ENCODE measurements at places on chromosomes 4 and X.

GRCh38 chr4:161555689-161556660, 607.8 kb downstream of the FSTL5 start:
- DNase-seq, result no peak

GRCh38 chr4:37762991-37763368, 63.5 kb upstream of the PGM2 start:
- no peak for DNase-seq

- no peak for DNase-seq
Observed at GRCh38 chr4:32180086-32180485, 1459.9 kb downstream of the PCDH7 start.

- DNase-seq, result no peak
Observed at GRCh38 chrX:41335958-41336331, 2.0 kb downstream of the DDX3X start.

- DNase-seq, result no peak
Observed at GRCh38 chr4:133869486-133869885, 332.1 kb downstream of the PABPC4L start.

DNA sequence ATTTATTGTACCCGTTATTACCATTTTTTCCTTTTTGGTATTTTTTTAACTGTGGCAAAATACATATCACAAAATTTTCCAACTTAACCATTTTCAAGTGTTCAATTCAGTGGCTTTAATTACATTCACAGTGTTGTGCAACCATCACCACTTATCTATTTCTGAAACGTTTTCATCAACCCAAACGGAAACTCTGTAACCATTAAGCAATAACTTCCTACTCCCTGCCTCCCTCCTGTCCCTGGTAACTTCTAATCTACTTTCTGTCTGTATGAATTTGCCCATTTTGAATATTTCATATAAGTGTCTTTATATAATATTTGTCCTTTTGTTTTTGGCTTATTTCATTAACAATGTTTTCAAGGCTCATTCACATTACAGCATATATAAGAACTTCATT, 57.4 kb upstream of the MSN start:
- DNase-seq, result no peak

DNA sequence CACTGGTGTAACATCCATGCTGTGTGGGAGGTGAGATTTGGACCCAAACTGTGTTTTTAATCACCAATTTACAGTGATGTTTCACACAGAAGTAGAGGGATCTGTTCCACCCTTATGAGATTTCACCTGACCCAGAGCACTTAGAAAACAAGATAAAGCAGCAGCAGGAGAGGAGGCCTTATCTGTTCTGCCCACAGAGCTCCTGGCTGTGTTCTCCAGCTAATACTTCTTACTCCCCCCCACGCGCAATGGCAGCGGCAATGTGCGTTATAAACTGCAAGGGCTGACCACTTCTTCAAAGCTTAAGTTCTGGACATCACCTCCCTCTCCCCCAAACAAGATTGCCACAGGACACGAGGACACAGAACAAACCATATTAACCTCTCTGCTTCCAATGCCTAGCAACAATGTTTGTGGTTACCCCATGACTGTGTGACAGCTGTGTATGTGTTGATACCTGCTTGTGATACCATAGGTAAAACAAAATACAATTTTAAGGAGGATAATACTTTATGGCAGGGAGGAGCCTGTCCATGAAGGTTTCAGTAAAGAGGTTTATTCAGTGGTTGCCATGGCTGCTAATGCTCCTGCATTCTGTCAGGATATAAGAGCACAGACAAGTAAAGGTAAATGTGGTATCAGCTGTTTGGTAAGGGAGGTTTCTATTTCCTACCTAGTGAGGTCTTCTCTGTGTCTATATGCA, 210.0 kb downstream of the SOWAHB start:
- no peak for DNase-seq

- no peak for DNase-seq
Observed at GRCh38 chr4:53981567-53981966, 82.8 kb downstream of the CHIC2 start.

GRCh38 chrX:10457092-10457491, 163.3 kb downstream of the MID1 start:
- DNase-seq, result no peak

DNA sequence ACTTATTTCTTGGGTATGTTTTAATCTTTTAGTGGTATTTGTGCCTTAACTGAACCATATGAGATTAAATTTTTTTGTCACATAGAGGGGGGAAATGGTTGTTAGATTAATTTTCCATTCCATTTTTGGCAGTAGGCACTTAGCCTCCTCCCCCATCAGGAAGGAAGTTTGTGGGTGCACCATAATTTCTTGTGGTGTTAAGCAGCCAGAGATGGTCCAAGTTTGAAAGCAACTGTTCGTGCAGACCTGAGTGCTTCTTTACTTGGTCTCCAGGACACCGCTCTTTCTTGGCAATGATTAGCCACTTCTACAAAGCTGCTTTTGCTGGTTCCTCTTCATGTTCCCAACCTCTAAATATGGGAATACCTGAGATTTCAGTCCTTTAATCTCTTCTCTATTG, 92.7 kb upstream of the RPL34 start:
- DNase-seq, result no peak

GRCh38 chr4:176313596-176314336, 6.0 kb upstream of the SPCS3 start:
- no peak for DNase-seq

GRCh38 chr4:112492321-112492720, 23.7 kb downstream of the NEUROG2 start:
- DNase-seq, result no peak

DNA sequence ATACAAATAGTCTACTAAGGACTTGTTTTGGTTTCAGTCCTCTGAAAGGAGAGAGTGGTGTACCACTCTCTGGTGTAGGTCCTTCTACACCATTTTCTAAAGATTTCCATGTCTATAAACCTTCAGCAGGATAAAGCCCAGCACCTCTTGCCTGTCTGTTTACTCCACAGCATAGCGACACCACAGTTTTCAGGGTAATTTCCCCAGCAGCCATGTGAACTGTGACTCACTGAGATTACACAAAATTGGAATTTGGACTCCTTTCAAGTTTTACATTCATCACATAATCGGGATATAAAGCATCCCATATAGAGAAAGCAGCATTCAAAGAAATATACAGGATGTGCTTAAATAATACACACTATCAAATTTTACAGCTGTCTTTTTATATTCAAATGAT, 229.6 kb downstream of the PRDM5 start:
- DNase-seq, result peak; percentile 75

DNA sequence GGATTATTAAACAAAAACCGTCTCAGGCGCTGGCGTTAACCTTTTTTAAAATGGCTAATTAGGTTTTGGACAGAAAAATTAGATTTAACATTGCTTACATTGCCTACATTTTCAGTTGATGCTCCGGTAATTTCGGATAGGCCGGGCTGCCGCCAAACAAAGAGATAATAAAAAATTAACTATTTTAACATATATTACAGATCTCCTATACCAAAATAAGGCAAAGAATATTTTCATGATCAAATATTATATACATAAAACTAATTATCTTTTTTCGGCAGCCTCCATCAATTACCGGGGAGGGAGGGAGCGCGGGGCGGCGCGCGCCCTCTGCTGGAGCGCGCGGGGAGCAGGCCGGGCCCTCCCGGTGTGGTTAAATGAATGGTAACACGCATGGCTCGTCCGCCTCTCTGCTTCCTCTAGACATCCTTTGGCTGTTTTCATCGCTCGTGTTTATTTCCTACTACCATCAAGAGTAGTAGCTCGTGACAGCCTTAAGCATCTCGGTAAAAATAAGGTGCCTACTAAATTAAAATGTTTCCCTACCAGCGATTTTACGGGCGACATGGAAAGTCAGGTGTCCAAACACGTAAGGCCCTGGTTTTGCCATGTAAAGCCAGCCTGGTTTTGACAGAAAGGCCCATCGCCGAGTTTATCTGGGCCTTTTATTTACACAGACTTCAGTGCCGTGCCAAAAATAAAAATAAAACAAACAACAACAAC, 52.4 kb upstream of the TMEM33 start:
- peak; percentile 70 for DNase-seq

- no peak for DNase-seq
Observed at GRCh38 chr4:10577508-10578426, 106.8 kb downstream of the CLNK start.

GRCh38 chrX:136656361-136656964, 8.5 kb downstream of the CD40LG start:
- DNase-seq, result no peak

DNA sequence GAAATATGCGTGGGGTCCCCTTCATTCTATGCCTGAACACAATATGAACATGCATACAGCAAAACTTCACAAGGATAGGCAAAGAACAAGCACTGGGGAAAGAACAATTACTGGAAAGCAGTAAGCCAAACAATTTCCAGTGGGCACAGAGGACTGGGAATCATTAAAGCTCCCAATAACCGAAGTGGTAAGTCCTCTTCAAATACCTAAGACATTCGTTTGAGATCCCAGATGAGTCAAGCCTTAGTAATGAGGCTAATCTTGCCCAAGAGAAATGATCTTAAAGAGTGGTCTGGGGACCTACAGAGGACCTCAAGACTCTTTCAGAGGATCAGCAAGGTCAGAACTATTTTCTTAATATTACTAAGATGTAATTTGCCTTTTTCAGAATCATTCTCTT, 28.6 kb downstream of the ANAPC10 start:
- no peak for DNase-seq

DNA sequence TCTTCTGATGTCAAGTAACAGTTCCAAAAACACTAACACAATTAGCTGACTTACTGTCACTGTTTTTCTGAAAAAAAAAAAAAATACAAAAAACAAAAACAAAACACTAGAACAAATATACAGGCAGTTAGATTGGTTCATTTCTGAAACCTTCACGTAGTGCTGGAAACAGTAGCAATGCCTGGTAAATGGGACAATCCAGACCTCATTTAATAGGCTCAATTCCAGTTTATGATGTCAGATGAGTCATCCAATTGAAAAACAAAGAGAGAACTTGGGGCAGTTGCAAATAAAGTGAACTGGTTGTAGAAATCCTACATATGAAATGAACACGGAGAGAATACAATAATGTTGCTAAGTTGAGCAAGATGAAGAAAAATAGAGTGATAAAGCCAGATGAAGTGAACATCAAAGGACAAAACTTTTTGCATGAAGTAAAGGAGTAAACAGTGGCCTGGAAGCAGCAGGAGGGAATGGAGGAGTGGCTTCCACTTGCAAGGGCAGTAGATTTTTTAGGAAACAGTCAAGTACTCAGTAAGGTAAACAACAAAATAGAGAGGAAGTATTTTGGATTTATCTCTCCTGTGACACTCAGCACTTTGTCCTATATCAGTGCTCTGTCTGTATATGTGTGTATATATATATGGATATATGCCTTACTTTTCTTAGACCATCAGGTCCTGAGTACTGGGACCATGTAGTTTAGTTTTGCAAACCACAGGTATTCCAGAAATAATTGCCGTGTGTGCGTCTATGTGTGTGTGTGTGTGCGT, 39.3 kb upstream of the MAGEA10 start:
- DNase-seq, result no peak

- DNase-seq, result no peak
Observed at GRCh38 chr4:10694151-10694827, 9.7 kb upstream of the CLNK start.

DNA sequence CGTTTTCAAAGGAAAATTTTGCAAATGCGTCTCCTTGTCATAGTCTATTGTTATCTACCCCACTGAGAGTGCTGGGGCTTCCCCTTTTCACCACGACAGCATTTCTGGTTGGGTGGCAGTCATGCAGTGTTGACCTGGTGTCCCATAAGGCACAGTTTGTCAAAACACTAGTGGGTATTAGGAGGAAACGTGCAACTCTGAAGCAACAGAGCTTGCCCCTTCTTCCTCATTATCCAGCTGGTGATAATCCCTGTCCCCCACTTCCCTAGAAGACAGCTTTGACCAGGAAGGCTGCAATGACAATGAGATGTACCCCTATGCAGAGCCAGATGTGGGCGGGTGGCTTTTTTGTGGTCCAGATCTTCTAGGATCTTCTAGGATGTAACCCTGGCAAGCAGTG, 1.8 kb downstream of the TBC1D1 start:
- DNase-seq, result no peak

- no peak for DNase-seq
Observed at GRCh38 chr4:66429276-66429675, 759.0 kb upstream of the EPHA5 start.

DNA sequence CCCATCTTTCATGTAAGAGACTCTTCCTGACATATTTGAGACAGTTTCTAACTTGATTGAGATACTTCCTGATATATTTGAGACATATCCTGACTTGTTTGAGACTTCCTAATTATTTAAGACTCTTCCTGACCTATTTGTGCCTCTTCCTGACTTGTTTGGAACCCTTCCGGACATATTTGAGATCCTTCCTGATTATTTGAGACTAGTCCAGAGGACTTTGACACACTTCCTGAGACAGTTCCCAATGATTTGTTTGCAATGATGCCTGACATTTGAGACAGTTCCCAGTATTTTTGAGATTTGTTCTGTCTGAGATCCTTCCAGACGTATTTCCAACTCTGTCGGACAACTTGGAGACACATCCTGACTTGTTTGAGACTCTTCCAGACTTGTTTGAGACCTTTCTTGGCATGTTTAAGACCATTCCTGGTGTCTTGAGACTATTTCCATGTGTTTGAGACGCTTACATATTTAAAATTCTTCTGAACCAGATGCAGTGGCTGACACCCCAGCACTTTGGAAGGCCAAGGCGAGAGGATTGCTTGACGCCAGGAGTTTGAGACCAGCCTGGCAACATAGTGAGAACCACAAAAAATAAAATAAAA, 118.9 kb upstream of the USP9X start:
- DNase-seq, result no peak

DNA sequence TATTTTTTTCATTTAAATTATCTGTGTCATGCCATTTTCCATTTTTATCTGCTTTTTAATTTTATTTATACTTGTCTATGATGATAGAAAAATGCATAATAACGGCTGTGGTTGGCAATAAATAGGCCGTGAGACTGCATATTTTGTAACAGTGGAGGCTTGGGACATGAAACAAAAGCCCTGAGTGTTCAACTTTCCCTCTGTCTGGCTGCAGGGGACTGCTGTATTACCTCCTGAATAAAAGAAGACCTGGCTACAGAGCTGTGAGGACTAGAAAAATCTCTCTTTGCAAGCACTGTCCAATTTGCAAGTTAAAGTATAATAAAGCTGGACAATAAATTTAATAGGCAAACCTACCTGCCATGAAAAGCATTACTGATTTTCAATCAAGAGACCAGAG, 82.1 kb downstream of the MAGEB10 start:
- no peak for DNase-seq

DNA sequence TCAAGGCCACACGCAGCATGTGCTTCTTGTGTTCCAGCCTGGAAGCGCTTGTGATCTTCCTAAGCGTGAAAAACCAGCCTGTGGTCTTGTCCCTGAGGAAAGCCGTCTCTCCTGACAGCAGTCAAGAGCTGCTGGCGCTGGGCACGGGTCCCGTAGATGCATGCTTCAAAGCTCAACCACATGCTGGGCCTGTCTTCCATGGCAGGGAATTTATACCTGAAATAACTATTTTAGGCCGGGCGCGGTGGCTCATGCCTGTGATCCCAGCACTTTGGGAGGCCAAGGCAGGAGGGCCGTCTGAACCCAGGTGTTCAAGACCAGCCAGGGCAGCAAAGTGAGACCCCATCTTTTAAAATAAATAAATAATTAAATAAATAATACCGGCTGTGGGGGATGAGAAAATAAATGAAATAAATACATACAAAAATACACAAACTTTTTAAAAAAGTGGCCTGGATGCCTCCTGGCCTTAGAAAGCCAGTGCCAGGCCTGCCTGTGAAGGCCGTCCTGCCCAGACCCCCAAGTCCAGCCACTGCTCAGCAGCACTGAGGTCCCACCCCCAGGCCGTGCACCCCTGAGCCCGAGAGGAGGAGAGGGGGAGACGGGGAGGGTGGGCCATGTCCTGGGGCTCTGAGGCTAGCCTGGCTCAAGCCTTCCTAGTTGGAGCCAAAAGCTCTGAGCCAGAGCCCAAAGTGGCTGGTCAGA, 10.4 kb downstream of the LRPAP1 start:
- no peak for DNase-seq
